ENCODE measurements at places on chromosomes 6 and 20. TPM values are rescaled to one million over a fixed set of nuclear protein-coding genes. Genes with fewer than 3 reads are reported as not detected.

The ZSWIM1 gene
- 12.2 TPM for total RNA-seq

The IL17F gene
- total RNA-seq, result not detected

The PRDM1 gene
- total RNA-seq, result 20.2 TPM

The FAM50B gene
- total RNA-seq, result 8.2 TPM

The TP53TG5 gene
- total RNA-seq, result not detected

The MCCD1 gene
- total RNA-seq, result not detected

The TGM3 gene
- not detected for total RNA-seq

The PRPF6 gene
- 76.7 TPM for total RNA-seq

The EYA4 gene
- not detected for total RNA-seq

The ABCF1 gene
- 67.5 TPM for total RNA-seq

The BHLHE23 gene
- not detected for total RNA-seq

The SLC16A10 gene
- total RNA-seq, result 7.1 TPM

The UBD gene
- not detected for total RNA-seq

The HIVEP2 gene
- 45.8 TPM for total RNA-seq

The SOBP gene
- total RNA-seq, result 1.4 TPM

The OSTM1 gene
- total RNA-seq, result 35.1 TPM

The DAAM2 gene
- total RNA-seq, result not detected

The BCAS4 gene
- 35.2 TPM for total RNA-seq

The SLC2A4RG gene
- total RNA-seq, result 134 TPM

The GJA10 gene
- not detected for total RNA-seq

The BPI gene
- not detected for total RNA-seq

The PCSK2 gene
- not detected for total RNA-seq

The NHLRC1 gene
- total RNA-seq, result 0.64 TPM

The FAM83B gene
- not detected for total RNA-seq

The C6orf163 gene
- total RNA-seq, result 3.2 TPM

The SNAP25 gene
- not detected for total RNA-seq

The MAFB gene
- 2.4 TPM for total RNA-seq

The HLA-DOA gene
- 7.5 TPM for total RNA-seq

The SLC22A7 gene
- not detected for total RNA-seq

The CALHM4 gene
- not detected for total RNA-seq
